GM04503 (cell line): ENCODE measurements at places on chromosomes 6 and 20.

DNA sequence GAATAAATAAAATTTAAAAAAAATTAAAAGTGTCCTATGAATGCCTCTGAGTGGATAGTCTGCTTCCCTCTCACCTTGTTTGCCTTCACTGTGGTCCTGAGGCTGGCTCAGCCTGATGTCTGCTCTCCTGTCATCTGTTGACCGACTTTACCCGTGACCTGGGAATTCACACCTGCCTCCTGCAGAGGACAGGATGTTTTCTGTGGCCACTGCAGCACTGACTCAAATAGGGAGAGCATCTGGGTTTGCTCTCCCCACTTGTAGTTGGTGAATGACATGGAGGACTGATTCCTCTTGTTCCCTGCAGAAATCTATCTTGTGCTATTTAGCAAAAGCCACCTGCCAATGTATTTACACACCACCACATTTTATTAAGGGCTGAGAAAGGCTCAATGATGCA, 52.4 kb upstream of the ERVFRD-1 start:
- DNase-seq, result no peak

DNA sequence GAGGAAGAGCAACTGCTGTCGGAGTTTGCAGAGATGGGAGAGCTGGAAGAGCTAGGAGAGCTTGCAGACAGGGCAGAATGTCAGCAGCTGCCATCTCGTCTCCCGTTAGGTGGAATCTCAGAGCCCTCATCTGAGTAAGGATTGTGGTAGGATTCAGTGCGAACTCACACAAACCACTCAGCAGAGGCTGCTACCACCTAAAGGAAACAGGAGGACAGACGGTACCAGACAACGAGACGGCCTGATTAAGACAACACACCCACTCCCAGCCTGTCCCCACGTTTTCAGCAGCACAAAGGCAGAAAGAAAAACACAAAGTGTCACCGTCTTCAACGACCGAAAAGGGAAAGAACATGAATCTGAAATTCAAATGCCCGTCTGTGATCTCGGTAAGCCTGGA, 4.1 kb downstream of the LEMD2 start:
- DNase-seq, result no peak

DNA sequence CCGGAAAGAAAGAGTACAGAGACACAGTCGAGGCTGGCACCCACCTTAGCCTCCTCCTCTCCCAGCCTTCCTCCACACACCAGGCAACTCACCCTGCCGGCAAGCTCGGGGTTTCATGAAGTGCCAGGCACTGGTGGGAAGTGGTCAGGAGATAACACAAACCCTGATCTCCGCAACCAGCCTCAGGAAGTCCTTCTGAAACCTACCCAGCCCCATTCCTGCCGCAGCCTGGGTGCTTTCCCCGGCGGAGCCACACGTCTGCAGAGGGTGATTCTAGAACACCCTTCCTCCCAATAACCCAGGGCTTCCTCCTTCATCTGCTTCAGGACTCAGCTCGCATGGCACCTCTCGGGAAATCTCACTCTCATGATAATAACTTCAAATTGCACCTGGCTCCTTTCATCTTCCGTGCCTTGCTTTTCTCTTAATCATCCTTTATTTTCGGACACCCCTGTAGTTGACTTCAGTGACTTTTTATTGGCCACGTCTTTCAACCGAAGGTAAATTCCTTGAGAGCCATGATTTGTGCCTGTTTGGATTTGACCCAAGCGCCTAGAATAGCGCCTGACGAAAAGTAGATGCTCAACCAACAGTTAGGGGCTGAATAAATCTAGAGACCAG, 8.7 kb upstream of the HLA-E start:
- no peak for DNase-seq

DNA sequence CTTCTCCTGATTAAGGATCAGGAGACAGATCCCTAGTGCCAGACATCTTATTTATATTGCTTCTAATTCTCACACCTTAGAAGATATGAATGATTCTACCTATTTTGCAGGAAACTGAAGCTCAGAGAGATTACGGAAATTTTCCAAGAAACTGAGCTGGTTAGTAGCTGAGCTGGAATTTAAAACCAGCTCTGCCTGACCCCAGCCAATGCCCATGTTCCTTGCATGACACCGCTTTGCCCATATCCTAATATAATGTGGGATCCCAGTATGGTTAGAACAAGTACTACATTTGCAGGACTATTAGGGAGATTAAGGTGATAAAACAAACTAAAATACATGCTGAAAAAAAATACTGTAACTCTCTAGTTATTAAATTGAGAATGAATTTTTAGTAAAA, 1.9 kb downstream of the TMEM30A start:
- DNase-seq, result no peak

GRCh38 chr6:27785294-27785693, 126.9 kb downstream of the OR2B2 start:
- no peak for DNase-seq

- DNase-seq, result no peak
Measured at GRCh38 chr6:126117251-126117650, 130.9 kb downstream of the TRMT11 start.
